LoVo (cell line): ENCODE measurements at places on chromosomes 5 and 9.
A peak's percentile ranks its signal among the peaks of the same experiment; 100 is the strongest.

DNA sequence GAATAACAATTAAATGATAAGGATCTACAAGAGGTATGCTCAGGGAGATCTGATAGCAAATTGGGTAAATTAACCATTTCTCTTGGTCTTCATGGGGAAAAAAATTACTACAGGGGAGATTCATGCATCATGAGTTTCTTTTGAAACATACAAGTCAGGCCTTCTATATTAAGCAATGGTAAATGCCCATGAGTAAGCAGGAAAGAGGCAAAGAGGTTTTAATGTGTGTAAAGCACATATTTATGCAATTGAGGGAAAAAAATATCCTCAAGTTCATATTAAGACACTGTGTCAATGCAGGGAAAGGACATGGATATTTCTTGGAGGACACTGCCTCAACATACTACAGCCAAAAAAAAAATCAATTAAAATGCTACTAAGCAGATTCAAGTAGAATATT lies 73.4 kb upstream of the NR4A3 start:
- DNase-seq: no peak

DNA sequence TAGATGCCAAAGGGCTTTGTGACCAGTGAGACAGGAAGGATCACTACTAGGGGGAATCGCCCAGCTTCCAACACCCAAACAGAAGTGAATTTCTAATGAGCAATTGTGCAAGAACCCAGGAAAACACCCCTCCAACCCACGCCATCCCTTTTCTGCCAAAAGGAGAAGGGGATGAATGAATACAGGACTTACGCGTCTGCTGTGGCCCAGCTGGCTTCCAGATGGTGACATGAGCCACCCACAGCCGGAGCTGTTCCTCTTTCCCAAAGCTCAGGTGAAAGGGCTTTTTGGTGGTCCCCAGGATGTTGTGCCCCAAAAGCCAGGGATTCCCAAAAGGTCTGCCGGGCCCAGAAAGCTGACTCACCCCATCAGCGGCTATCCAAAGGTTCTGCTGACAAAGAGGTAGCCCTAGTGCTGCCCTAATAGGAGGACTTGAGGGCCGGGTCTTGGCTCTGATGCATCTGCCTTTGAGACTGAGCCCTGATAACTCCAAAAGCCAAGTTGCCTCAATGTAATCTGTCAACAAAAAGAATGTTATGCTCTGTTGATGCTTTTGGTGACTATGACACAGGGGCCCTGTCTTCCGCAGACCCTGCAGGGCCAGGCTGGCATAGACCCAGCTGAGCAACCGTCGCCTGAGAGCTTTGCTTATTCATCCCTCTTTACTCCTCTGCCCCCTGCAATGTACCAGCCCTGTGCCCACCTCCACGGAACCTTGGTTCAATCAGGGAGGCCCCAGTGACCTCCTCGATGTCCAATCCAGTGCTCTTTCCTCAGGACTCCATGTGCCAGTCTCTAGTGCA lies 14.5 kb downstream of the GSN start:
- no peak for DNase-seq

GRCh38 chr5:523441-524222 lies 617 bp downstream of the SLC9A3 start:
- DNase-seq: no peak

DNA sequence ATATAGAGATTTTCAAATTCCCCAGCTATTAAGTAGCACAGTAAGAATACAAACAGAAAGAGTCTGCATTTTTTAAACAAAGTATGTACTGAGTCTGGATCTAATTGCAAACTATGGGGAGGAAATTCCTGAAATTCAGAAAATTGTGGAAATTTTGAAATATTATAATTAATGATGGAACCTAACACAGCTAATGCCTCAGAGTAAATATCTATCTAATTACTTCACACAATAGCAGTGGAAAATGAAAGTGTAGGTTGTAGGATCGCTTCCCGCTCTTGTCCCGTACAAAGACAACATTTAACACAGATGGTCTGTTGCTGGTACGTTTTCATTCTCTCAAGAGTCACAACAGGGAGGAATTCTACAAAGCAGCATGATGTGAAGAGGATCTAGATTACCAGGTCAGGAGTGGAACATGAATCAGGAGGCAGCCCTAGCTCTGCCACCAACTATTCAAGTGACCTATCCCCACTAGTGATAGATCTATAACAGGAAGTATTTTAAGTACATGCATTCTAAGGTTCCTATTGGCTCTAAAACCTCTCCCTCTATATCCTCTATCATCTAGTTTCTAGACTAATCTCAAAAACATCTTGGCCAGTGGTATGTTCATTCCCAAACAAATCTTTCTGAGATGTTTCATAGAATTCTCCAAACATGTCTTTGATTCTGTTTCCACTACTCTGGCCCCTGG lies 58.9 kb upstream of the GRAMD2B start:
- no peak for DNase-seq

GRCh38 chr9:114434878-114435311 lies 47.1 kb upstream of the AKNA start:
- peak; percentile 10 for DNase-seq

GRCh38 chr9:136522314-136523237 lies 23.3 kb downstream of the NOTCH1 start:
- DNase-seq: no peak

DNA sequence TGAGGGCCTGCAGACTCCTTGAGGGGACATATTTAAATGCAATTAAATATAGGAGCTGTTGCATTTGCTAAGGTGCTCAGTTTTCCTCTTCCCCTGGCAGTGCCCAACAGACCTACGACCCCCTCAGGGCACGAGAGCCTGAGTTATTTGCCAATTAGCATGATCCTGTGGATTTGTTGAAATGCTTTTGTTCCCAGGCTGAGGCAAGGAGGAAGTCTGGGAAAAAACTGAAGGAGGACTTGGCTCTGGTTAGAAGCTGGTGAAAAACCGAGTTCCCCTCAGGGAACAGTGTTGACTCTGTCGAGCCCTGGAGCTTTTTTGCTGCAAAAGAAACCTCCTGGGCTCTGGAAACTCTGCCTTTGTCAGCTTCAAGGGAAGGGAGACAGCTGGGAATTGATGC lies 103.6 kb upstream of the SHB start:
- DNase-seq: no peak

DNA sequence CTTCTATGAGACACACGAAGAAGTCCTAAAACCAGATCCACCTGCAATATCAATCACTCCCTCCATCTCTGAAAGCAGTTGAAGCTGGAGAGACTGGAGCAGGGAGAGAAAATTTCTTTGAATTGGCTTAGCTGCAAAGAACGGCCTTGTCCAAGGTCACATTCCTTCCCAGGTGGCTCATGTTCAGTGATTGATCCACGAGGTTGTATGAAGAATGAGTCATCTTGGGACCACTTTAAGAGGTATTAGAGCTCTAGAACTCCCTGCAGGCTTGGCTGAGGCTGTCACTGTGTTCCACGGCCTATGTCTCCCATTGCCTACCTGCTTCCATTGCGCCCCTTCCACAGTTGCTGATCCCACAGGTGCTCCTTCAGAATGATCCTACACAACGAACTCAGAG lies 68.2 kb downstream of the HMHB1 start:
- no peak for DNase-seq

GRCh38 chr9:72462340-72462739 lies 59.1 kb upstream of the TMC1 start:
- no peak for DNase-seq

DNA sequence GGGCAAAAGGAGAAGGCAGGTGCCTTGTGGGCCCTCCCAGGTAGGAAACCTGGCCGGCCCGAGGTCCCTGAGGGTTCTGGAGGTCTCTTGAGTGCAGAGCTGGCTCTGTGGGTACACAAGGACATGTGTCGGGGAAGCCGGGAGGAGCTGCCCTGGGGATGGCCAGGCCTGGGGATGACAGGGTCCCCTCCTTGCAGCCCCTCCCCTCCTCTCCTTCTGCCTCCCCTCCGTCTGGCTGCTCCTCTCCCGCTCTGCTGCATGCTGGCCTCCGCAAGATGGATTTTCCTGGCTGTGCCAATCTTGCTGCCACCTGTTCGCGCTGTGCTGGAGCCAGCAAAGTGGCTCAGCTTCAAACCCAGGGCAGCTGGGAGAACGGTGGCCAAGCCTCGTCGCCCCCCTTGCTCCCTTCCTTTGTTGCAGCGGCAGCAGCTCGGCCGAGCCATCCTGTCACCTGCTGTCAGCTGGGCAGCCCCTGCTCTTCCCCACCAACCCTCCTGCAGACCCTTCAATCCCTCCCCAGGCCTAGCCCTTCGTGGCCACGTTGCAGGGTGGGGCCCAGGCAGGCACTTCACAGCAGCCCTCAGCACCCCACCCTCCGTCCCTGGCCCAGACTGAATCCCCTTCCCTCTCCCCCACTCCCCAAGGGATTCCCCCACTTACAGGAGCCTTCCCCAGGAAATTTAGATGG lies 17.6 kb upstream of the UNC5A start:
- no peak for DNase-seq

GRCh38 chr5:92409134-92409533 lies 1026.0 kb upstream of the ARRDC3 start:
- DNase-seq: no peak

DNA sequence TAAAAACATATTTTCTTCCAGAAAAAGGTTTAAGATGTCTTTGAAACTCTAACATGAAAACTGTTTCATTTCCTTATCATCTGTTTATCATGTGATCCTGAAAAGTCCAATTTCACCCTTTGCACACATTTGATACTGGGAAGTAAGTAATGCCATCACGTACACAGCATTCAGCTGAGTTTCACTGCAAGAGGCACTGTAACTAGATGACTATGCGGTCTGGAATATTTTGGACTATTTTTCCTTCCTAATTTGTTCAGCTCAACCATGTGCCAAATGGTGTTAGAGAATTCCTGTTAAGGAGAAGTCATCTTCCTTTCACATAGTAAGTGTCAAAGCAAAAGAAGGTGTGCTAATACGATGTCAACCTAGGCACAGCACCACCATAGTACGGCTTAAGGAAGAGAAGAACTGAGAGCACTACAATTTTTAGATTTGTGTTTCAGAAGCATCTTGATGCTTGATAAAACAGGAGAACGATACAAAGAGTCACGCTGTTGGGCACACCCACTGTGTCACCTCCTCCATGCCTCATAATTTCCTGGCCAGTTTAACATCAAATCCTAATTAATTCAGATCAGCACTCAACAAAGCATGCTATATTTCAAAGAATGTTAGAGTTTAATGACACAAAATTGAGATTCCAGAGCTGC lies 77.5 kb downstream of the GNAQ start:
- no peak for DNase-seq

DNA sequence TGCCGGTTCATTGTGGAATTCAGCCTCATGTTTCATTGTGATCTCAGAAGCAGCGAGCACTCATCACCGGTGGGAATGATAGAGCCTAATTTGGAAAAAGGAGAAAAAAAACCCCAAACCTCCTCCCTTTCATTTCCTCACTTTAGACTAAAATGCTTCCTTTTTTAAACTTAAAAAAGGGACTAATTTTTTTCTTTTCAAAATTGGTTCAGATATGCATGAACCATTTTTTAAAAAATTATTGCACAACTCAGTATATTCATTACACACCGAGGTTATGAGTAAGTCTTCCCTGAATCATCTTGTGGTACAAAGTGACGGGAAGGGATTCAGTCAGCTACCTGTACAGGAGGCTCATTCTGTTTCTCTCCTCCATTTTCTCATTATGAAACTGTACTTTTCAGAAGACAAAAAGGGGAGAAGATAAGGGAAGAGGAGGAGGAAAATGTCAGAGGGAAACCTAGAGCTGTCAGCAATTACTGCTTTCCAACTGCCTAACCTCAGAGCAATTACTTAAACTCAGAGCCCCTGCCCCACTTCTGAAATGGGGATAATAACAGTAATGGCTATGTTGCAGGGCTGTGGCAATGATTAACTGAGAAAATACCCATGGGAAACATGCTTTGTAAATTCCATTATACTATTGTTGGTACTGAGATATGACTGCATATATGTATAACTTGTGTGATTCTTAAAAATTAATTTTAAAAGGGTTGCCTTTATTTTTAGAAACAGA lies 24.0 kb downstream of the GALNT10 start:
- DNase-seq: no peak

GRCh38 chr5:154412316-154412715 lies 33.5 kb upstream of the SAP30L start:
- no peak for DNase-seq

- no peak for DNase-seq
Observed at GRCh38 chr5:111229221-111229835, 5.1 kb downstream of the CAMK4 start.

- no peak for DNase-seq
Observed at GRCh38 chr9:124365036-124365435, 50.2 kb downstream of the PSMB7 start.

DNA sequence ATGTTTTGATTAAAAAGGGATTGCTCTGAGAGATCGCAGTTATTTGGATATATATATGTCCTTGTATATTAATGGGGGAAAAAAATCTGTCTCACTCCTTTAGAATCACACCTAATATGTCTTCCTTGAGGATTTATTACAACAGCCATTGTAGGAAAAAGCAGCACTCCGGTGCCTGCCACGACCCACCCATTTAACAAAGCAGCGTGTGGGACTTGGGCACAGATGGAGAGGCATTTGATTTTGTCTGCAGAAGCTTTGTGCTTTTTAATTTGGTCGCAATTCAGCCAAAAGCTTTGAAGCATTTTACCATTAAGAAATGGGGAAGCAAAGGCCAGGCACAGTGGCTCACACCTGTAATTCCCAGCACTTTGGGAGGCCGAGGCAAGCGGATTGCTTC lies 159.2 kb downstream of the SMARCA2 start:
- DNase-seq: no peak

GRCh38 chr5:115170929-115171510 lies 1.3 kb upstream of the TRIM36 start:
- no peak for DNase-seq

- DNase-seq: no peak
Observed at GRCh38 chr5:2136728-2137333, 254.1 kb upstream of the IRX4 start.

GRCh38 chr9:18638371-18639249 lies 164.7 kb downstream of the ADAMTSL1 start:
- no peak for DNase-seq

DNA sequence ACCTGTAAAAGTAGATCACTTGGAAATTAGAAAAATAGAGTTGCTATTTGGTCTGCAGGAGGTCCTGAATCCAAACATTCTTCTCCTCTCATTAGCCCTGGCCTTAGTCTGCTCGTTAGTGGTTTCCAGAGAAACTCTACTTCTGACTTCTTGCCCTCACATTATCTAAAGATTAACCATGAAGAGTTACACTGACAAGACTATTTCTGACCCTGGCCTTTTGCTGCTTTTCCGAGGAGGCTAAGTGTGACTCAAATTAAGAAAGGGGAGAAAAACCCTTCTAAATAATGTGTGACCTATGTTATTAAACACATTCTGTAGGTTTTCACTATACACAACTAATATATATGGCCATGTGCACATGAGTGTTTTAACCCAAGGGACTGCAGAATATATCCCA lies 302.4 kb downstream of the RAB3C start:
- no peak for DNase-seq

GRCh38 chr5:106106384-106106783 lies 1564.4 kb downstream of the EFNA5 start:
- DNase-seq: no peak
